ENCODE measurements at places on chromosomes 2 and 18. TPM values are rescaled to one million over a fixed set of nuclear protein-coding genes. Genes with fewer than 3 reads are reported as not detected.

GRCh38 chr2:172698041-172698863 is 37.4 kb upstream of the RAPGEF4 start:
- DNase-seq, result no peak

DNA sequence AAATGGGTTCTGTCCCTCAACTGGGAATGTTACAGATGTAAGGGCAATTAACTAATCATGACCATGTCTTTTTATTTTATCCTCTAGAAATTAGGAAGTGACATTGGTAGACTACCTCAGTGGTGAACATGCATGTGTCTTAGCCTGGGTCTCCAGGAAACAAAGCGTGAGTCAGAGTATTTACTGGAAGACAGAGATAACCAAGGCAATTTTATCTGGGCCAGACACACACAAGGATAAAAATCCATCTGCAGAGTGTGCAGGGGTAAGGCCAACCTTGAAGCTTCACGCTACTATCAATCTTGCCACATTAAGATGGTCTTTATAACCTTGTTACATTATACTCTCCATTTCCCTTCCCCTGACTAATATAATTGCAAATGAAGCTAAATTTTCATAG is 487.5 kb downstream of the SUCLG1 start:
- no peak for DNase-seq

- DNase-seq, result no peak
Observed at GRCh38 chr18:27661320-27662018, 476.4 kb upstream of the CHST9 start.

The GCA gene
- total RNA-seq, result 27.5 TPM

All from ureter (tissue), 1 donor.